ENCODE measurements at places on chromosomes 13 and 19.

DNA sequence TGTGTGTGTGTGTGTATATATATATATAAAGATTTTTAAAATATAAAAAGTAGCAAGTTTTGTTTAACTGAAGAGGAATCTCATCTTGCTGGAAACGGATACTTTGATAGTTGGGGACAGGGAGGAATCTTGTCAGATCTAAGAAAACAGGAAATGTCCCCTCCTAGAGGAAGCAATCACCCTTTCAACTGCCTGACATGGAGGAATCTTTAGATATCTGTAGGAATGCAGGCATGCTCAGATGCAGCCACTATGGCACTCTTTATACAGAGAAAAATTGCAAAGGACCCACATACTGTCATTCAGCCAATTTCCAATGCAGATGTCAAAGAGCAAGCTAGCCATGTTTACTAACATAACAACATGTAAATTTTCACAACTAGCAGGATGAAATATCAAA lies 38.8 kb downstream of the ZNF611 start:
- peaks cover 1% of the 10 kb centered on the region for H3K4me1 ChIP-seq
- no peak overlapping the region for H3K4me3 ChIP-seq
- peaks cover 9% of the 10 kb centered on the region for H3K36me3 ChIP-seq
- no peak for DNase-seq

GRCh38 chr19:51546650-51547396 lies 15.4 kb upstream of the SIGLEC6 start:
- H3K4me3 ChIP-seq = no peak overlapping the region
- no peaks in the 10 kb centered on the region for H3K36me3 ChIP-seq
- peaks cover 8% of the 10 kb centered on the region for H3K4me1 ChIP-seq
- no peak for DNase-seq
- no peak overlapping the region for H3K27ac ChIP-seq

- H3K36me3 ChIP-seq = no peaks in the 10 kb centered on the region
- H3K27me3 ChIP-seq = no peaks in the 10 kb centered on the region
- H3K4me1 ChIP-seq = no peaks in the 10 kb centered on the region
- no peak overlapping the region for H3K27ac ChIP-seq
- no peak for DNase-seq
These were observed 135.3 kb upstream of the SLITRK5 start for GRCh38 chr13:87535911-87536310.

- DNase-seq = no peak
- peaks cover 32% of the 10 kb centered on the region for H3K4me1 ChIP-seq
- no peaks in the 10 kb centered on the region for H3K27me3 ChIP-seq
These were observed 37.5 kb downstream of the PPP2R1A start for GRCh38 chr19:52227196-52227940.

DNA sequence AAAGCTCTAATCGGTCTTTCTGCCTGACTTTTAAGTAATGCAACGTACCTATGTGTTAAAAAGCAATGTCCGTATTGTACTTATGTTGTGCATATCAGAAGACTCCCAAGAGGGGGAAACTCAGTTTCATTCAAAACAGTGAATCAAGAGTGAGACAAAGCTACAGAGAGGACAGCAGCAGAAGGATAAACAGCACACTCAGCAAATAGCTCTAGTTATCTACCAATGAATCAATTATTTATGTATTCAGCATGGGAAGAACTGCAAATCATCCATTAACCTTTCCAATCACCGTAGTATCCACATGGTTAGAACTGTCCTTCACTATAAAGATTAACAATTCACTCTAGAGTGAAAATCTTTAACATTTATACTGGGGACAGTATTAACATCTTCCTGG lies 36.7 kb upstream of the SOHLH2 start:
- H3K27ac ChIP-seq = no peak overlapping the region
- H3K27me3 ChIP-seq = peaks cover 8% of the 10 kb centered on the region
- no peak for DNase-seq
- H3K4me3 ChIP-seq = no peak overlapping the region

GRCh38 chr13:65999411-65999810 lies 1230.7 kb downstream of the PCDH9 start:
- H3K36me3 ChIP-seq = no peaks in the 10 kb centered on the region
- no peaks in the 10 kb centered on the region for H3K27me3 ChIP-seq
- H3K27ac ChIP-seq = no peak overlapping the region
- no peaks in the 10 kb centered on the region for H3K4me1 ChIP-seq
- no peak overlapping the region for H3K4me3 ChIP-seq

DNA sequence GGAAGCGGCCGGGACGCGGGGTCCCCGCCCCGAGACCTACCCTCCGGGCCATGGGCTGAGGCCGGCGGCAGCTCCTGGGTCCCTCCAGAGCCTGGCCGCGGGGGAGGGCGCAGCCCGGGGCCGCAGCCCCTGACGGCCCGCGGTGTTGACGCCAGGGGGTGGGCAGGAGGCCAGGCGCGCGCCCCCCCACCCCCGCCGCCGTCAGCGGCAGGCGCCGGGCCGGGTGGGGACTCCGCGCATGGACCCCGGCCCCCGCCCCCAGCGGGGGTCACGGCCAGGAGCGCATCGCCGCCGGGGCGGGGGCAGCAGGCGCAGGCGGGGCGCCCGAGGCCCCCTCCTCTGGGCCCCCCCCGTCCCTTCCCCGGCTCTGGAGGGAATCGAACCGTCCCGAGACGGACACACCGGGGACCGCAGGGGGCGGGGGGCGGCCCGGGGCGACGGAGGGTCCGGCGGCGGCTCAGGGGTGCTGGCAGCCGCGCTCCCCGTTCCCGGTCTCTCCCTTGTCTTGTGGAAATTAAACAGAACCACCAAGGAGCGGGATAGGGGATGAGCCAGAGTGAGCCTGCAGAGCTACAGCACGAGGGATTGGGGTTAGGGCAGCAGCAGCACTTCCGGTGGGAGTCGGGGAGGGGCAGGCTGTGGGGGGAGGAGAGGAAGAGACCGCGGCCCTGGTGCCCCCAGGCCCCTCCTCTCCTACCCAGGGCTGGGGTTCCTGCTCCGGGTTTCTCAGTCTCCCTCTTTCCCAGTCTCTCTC lies at the start of gene MEIS3:
TSS of gene MEIS3 (minus strand) at position 498 of the 754 bp plus-strand sequence. CDS start at position 52, 446 bp downstream.
- H3K27ac ChIP-seq = no peak within 1 kb of the TSS
- no peak for DNase-seq
- H3K27me3 ChIP-seq = peaks cover 75% of the 10 kb centered on the region
- H3K4me3 ChIP-seq = no peak within 1 kb of the TSS
- peaks cover 43% of the 10 kb centered on the region for H3K4me1 ChIP-seq
- H3K36me3 ChIP-seq = no peaks in the 10 kb centered on the region

DNA sequence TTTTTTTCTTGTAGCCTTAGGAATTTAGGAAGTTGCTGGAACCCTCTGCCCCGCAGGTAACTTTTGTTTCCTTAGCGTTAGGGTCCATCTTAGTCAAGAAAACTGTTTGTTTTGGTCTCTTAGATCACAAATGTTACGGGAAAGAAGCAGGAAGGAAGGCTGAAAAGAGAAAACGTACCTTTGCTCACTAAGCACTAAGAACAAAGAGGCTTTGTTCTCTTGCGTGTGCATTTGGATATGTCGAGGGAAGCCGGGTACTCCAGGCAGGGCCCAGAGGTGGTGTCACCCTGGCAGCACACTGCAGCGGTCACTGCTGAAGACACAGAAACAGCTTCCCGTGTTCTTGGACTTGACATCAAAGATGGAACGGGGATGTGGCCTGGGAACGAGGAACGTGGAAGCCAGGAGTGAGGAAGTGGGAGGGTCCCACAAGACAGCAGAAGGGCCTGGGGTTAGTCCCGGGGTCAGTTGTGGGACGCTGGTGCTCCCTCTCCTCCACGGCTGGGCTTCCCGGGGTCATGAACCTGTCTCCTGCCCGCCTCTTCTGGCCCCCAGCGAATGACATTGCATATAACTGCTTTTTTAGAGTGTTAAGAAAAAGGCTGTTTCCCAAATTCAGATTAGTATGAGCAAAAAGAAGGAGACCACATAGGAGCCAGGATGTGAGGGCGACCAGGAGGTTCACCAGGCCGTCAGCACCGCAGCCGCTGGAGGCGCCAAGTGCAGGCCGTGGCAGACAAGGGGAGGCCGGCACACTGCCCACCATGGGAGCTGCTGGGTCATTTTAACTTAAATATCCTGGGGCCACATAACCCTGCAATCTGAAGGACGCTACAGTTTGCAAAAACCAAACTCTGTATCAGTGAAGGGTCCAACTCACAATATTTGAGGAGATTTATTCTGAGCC lies 31.6 kb downstream of the ATP11A start:
- H3K4me3 ChIP-seq = no peak overlapping the region
- no peak for DNase-seq
- no peaks in the 10 kb centered on the region for H3K27me3 ChIP-seq

- H3K4me1 ChIP-seq = peaks cover 63% of the 10 kb centered on the region
- DNase-seq = no peak
- no peak overlapping the region for H3K4me3 ChIP-seq
- no peaks in the 10 kb centered on the region for H3K27me3 ChIP-seq
These were observed 4.5 kb downstream of the SAE1 start for GRCh38 chr19:47135156-47135555.

DNA sequence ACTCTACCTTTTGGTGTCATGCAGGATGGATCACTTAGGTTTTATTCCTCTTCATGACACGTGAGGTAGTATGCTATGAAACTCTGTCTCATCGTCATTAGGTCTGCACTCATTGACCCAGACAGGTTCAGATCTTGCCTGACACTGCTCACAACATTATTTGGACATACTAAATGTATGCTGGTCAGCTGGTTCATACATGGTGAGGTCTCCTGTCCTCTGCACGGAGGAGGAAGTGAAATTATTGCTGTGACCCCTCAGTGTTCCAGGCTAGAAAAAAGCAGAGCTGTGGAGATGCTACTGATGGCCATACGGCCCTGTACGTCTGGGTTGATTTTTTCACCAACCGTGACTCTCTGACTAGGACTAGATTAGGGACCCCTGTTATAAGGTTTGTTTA lies 35.8 kb downstream of the LATS2 start:
- H3K4me1 ChIP-seq = no peaks in the 10 kb centered on the region
- no peaks in the 10 kb centered on the region for H3K36me3 ChIP-seq
- H3K4me3 ChIP-seq = no peak overlapping the region
- H3K27ac ChIP-seq = no peak overlapping the region

DNA sequence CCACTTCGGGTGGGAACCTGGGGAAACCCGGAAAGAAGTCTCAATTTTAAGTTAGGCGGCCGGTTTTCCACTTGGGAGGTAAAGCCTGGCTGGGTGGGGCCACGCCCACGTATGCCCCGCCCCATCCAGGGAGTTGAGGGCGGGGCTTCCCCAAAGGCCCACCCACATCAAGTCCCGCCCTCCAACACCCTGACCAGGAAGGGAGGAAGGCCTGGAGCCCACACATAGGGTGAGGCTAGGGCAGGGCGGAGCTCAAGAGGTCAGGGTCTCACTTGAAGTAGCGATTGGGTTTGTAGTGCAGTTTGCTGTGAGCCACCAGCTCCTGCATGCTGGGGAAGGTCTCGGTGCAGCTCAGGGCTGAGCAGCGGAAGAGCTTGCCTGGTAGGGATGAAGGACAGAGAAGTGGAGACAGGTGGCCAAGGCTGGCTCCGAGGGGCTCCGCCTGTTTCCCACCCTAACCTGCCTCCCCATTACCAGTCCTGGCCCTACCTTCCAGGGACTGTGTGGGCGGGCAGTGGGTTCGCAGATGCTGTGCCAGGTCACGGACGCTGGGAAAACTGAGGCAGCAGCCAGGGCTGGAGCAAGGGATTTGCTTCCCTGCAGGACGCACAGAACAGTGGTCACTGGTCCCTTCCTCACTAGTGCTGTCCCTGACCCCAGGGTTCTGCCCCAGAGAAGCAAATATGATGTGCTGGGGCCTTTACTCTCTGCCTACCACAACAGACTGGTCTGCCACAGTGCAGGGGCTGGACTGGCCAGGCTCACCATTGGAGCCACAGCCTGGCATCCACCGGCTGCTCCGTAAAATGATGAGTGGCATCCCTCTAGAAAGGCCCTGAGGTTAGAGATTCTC lies 1.6 kb downstream of the ZNF414 start:
- no peak for DNase-seq
- peaks cover 2% of the 10 kb centered on the region for H3K36me3 ChIP-seq
- H3K4me1 ChIP-seq = peaks cover 33% of the 10 kb centered on the region
- peak overlapping the region; percentile 68 for H3K27ac ChIP-seq
- H3K27me3 ChIP-seq = no peaks in the 10 kb centered on the region

- no peaks in the 10 kb centered on the region for H3K27me3 ChIP-seq
- no peak for DNase-seq
- no peaks in the 10 kb centered on the region for H3K36me3 ChIP-seq
- no peak overlapping the region for H3K27ac ChIP-seq
- no peaks in the 10 kb centered on the region for H3K4me1 ChIP-seq
These were observed 354.9 kb downstream of the ENOX1 start for GRCh38 chr13:43431841-43432240.

DNA sequence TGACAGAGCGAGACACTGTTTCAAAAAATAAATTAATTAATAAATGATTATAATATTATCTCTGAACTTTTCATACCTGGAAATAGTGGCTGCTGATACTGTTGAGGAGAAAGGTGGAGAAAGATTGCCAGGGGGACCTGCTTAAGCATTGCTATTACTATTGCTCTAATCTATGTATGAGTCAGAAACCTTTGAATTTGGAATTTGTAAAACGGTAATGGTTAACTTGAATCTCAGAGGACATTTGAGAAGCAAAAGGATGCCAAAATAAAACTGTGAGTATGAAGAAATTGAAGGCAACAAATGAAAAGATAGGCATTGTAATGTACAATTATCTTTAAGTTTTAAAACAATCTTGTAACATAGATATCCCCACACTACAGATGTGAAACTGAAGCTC lies 5.2 kb downstream of the MRPL57 start:
- peaks cover 16% of the 10 kb centered on the region for H3K36me3 ChIP-seq
- no peaks in the 10 kb centered on the region for H3K27me3 ChIP-seq
- no peak overlapping the region for H3K4me3 ChIP-seq
- no peak overlapping the region for H3K27ac ChIP-seq
- no peak for DNase-seq

DNA sequence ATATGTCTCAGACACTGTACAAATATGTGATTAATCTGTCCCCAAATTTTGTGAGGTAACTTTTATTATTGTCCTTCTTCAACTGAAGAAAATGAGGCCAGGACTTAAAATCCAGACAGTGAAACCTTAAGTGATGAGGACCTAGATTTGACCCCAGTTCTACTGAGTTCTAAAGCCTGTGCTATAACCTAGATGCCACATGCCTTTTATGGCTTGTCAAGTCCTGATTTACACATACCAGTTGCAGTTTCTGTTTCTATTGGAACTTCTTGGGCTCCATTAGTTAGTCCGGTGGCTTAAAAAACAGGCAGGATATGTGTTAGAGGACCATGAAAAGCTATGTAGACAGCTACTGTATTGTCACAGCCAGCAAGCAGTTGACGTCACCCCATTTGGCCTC lies 436.5 kb upstream of the KLHL1 start:
- no peak overlapping the region for H3K4me3 ChIP-seq
- H3K36me3 ChIP-seq = no peaks in the 10 kb centered on the region
- DNase-seq = no peak
- no peaks in the 10 kb centered on the region for H3K4me1 ChIP-seq

Measured in activated naive CD4-positive, alpha-beta T cell treated with anti-CD3 and anti-CD28 coated beads for 36 hours (primary cell).